ENCODE measurements at places on chromosomes 5 and 9.
A peak's percentile ranks its signal among the peaks of the same experiment; 100 is the strongest.

DNA sequence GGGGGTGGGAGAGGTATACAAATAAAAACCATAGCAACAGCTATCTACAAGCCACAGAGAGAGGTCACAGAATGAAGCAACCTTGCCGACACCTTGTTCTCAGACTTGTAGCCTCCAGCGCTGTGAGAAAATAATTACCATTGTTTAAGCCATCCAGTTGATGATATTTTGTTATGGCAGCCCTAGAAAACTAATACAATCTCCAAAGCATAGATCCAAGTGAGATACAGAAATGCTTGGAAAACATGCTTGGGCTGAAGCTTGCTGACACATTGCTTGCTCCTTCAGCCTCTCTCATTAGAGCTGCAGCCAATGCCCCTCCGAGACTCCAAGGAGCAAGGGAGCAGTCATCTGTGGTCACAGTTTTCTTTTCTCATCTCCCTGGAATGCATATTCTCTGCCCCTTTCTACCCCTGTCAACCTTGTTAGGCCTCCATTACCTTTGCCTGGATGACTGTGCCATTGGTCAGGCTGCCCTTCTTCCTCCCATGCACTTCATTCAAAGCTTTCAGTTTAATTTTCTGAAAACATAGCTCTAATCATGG is 401.4 kb upstream of the KLF4 start:
- DNase-seq = no peak

DNA sequence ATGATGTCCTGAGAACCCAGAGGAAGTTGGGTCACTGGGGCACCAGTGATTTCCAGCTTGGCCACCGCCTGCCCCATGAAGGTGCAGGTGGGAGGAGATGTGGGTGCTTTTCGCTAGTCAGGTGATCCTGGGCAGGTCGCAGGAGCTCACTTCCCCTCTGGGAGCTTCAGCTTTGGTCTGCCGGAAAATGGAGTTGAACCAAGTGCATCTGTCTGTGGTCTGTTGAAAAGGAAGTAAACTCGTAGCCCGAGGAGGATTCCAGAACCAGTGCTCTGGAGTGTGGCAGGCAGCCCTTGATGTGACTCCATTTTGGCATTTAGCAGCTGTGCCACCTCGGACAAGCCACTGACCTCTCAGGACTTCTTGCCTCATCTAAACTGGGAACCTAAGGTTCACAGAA is 81.8 kb upstream of the HRH2 start:
- DNase-seq = no peak

DNA sequence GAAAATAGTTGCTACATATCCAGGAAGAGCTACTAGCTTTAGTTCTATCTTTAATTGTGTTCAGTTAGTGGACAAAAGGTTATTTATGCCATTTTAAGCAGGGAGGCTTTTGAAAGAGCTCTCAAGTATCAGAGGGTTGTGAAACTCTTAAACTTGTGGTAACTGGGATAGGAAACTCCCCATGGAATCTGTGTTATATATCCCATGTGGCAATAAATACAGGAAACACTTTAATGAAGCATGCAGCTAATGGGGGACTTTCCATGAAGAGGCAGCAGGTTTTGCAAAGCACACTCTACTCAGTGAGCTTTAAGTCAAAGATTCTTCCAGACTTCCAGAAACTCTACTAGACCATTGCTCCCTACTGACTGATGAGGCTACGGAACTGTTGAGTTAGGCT is 805.0 kb upstream of the C9orf72 start:
- DNase-seq = no peak

- DNase-seq = no peak
Observed at GRCh38 chr5:137825165-137825564, 42.5 kb upstream of the MYOT start.

DNA sequence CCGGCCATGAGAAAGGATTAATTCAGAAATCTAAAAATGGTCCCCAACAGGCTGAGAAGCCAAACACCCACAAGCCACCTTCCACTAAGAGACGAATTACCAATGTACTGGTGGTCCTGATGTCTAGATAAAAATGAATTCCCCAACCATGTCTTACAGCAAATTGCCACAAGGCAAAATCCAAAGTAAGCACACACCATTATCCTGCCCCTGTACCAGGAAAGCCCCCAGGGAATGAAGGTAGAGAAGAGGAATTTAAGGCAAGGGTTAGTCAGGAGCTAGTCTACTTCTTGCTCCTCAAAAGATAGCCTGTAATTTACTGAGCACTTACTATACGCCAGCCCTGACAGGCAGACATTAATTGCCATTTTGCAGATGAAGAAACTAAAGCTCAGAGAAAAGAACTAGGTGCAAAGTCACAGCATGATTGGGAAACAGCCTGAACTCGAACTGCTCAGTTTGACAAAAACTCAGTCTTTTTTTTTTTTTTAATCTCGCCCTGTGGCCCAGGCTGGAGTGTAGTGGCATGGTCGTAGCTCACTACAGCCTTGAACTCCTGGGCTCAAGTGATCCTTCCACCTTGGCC is 64.3 kb downstream of the RAPGEF1 start:
- DNase-seq = no peak

DNA sequence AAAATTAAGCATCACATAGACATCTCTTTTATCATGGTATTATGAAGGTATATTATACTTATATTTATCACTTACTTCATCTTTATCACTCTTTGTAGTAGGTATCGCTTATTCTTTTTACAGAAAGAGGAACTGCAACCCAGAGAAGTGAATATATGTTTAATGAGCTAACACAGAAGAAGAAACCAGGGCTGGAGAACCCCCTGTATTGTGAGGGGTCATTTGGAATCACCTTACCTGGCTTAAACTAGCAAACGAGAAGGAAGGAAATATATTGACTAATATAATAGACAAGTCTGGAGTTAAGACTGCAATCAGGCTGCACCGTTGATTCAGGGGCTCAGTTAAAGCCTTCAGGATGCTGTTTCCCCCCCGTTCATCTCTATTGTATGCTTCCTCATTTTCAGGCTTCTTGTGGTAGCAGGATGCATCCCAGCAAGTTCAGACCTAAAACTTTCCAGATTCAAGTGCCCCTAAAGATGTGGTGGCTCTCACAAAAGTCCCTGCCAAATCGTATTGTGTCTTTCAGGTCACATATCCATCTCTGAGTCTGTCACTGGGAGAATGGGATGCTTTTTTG is 146.4 kb downstream of the GCNT1 start:
- DNase-seq = no peak

DNA sequence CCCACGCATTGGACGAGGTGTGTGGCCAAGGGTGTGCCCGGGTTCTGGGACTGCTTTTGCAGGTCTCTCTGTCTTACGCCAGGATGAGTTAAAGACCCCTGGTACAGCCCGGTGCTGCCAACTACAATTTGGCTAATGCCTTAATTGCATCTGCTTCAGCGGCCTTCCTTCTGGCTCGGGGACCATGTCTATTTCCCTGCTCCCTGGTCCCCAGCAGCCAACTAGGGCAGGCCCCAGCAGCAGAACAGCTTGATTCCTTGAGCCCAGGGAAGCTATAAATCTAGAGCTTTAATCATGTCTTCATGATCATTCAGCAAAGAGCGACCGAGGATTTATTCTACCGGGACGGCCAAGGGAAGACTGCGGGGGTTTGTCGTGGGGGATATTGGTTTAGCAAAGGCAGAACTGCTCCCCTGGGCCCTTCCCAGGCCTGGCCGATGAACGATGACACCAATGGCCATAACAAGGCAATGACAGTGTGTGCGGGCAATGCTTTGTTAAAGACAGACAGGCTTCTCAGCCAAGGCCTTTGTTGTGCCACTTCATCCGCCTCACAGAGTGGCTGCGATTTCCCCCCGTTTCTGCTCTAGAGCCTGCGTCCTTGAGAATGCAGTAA is 51.4 kb downstream of the CFAP77 start:
- DNase-seq = no peak

GRCh38 chr9:127303830-127304229 is 39.3 kb downstream of the GARNL3 start:
- DNase-seq = no peak

- DNase-seq = peak; percentile 62
Observed at GRCh38 chr5:23103566-23103965, 250.4 kb upstream of the CDH12 start.

- no peak for DNase-seq
Observed at GRCh38 chr5:133696782-133697507, 84.6 kb upstream of the FSTL4 start.

- no peak for DNase-seq
Observed at GRCh38 chr5:53333160-53333559, 147.3 kb upstream of the FST start.

Data from NCI-H1694 treated with DMSO at 0.1 percent for 48 hours (cell line).